Mesothelial cell of epicardium (in vitro differentiated cells): ENCODE measurements at places on chromosomes 12 and 14.

- no peaks in the 10 kb centered on the region for H3K36me3 ChIP-seq
- no peak for DNase-seq
- H3K4me3 ChIP-seq: no peak overlapping the region
- no peak overlapping the region for H3K27ac ChIP-seq
- peaks cover 2% of the 10 kb centered on the region for H3K4me1 ChIP-seq
- no peaks in the 10 kb centered on the region for H3K27me3 ChIP-seq
Observed at GRCh38 chr14:39847852-39848251, 415.6 kb upstream of the FBXO33 start.

GRCh38 chr12:15883536-15883935, 1.3 kb downstream of the STRAP start:
- H3K36me3 ChIP-seq: peaks cover 10% of the 10 kb centered on the region
- H3K4me1 ChIP-seq: peaks cover 49% of the 10 kb centered on the region
- peak overlapping the region; percentile 94 for H3K4me3 ChIP-seq
- H3K27ac ChIP-seq: peak overlapping the region; percentile 100

- no peak overlapping the region for H3K4me3 ChIP-seq
- H3K4me1 ChIP-seq: peaks cover 12% of the 10 kb centered on the region
- no peak overlapping the region for H3K27ac ChIP-seq
- no peaks in the 10 kb centered on the region for H3K36me3 ChIP-seq
- H3K27me3 ChIP-seq: peaks cover 6% of the 10 kb centered on the region
Observed at GRCh38 chr14:91753501-91754128, 21.7 kb upstream of the CATSPERB start.

GRCh38 chr12:112852127-112852526, 54.6 kb upstream of the OAS1 start:
- DNase-seq: no peak
- no peaks in the 10 kb centered on the region for H3K4me1 ChIP-seq
- H3K27ac ChIP-seq: no peak overlapping the region
- H3K27me3 ChIP-seq: peaks cover 55% of the 10 kb centered on the region
- no peaks in the 10 kb centered on the region for H3K36me3 ChIP-seq
- H3K4me3 ChIP-seq: no peak overlapping the region

DNA sequence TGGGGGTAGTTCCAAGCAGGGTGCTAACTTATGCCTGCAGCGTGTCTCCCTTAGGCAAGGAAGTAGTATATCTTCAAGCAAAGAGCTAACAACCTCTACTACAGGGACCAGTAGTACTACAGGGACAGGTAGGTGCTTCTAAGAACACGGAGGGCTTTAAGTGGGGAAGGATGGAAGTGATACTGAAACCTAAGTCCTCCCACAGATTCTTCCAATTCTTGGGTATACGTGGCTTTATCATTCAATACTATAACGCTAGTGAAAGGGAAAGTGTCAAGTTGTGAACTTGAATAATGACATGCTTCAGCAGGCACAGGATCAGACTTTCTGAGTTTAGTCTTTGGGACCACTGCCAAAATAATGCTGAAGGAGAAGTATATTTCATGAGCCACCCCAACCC, 241.7 kb downstream of the CEP128 start:
- no peak overlapping the region for H3K27ac ChIP-seq
- H3K36me3 ChIP-seq: no peaks in the 10 kb centered on the region
- no peak for DNase-seq
- no peaks in the 10 kb centered on the region for H3K4me1 ChIP-seq
- H3K4me3 ChIP-seq: no peak overlapping the region

- no peaks in the 10 kb centered on the region for H3K36me3 ChIP-seq
- peaks cover 18% of the 10 kb centered on the region for H3K4me1 ChIP-seq
- H3K4me3 ChIP-seq: no peak overlapping the region
- no peaks in the 10 kb centered on the region for H3K27me3 ChIP-seq
Observed at GRCh38 chr12:105848286-105848685, 290.5 kb downstream of the NUAK1 start.

GRCh38 chr12:62847709-62848108, 87.2 kb downstream of the PPM1H start:
- no peak for DNase-seq
- peaks cover 17% of the 10 kb centered on the region for H3K4me1 ChIP-seq
- no peaks in the 10 kb centered on the region for H3K27me3 ChIP-seq
